ENCODE measurements at places on chromosomes 2 and 18. TPM values are rescaled to one million over a fixed set of nuclear protein-coding genes. Genes with fewer than 3 reads are reported as not detected.

The AFF3 gene
- polyA plus RNA-seq: not detected

The FLACC1 gene
- 0.43 TPM for polyA plus RNA-seq

The SIX3 gene
- polyA plus RNA-seq: not detected

The SOS1 gene
- 21.5 TPM for polyA plus RNA-seq

The VIL1 gene
- polyA plus RNA-seq: not detected

The IGFBP2 gene
- polyA plus RNA-seq: 10.2 TPM

DNA sequence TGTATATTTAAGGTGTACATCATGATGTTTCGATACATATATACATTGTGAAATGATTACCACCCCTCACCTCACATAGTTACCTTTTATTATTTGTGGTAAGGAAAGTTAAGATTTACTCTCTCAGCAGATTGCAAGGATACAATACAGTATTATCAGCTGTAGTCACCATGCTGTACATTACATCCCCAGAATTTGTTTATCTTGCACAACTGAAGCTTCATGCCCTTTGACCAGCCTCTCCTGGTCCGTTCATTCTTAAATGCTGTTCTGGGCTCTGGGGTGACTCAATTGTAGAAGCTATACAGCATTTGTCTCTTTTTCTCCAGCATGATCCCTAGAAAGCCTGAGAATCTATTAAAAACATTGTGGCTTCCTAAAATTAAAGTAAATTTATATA, 90.8 kb downstream of the PTPRM start:
- DNase-seq: no peak

DNA sequence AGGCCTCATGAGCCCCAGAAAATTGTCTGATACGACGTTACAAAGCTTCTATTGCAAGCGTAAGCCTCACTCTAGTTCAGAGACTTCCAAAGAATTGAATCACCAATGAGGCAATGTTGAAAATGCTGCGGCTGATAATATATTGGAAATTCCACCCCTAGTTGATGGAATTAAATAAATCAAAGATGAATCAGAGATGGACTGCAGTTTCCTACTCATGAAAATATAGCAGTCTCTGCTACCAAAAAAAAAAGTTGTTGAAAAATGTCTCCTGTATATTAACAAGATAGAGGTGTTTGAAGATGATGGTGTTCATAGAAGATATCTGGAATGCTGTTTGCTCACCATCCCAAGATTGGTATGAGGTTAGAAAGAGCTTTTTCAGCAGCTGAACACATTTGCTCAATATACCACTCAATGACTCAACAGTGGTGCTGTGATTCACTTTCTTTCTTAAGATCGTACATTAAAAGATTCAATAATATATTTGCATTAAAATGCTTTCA, 99.8 kb upstream of the ARHGAP28 start:
- no peak for DNase-seq

GRCh38 chr2:8412082-8412481, 269.8 kb upstream of the ID2 start:
- DNase-seq: no peak

- DNase-seq: no peak
These were observed 44.2 kb upstream of the ITSN2 start for GRCh38 chr2:24404491-24404921.

DNA sequence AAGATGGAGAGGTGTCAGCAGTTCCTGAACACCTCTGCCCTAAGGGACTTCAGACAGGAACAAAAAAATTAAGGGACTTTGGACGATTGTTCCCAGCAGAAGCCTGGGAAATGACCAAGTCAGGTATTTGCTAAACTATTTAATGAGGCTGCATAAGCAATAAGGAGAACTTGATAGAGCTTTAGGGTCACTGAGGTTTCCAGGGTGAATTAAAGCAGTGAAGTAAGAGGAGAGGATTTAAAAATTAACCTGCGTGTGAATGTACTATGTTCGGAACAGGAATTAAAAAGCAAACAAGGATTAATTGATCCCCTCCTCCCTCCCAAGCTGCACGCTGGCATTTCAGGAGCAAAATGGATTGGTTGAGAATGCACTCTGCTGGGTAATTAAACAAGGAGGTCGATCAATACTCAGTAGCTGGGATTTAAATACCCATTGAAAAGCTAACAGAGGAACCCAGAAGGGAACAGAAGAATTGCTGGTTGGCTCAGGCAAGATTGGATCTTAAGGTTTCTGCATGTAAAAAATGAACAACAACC, 157.2 kb downstream of the RNF152 start:
- DNase-seq: no peak

DNA sequence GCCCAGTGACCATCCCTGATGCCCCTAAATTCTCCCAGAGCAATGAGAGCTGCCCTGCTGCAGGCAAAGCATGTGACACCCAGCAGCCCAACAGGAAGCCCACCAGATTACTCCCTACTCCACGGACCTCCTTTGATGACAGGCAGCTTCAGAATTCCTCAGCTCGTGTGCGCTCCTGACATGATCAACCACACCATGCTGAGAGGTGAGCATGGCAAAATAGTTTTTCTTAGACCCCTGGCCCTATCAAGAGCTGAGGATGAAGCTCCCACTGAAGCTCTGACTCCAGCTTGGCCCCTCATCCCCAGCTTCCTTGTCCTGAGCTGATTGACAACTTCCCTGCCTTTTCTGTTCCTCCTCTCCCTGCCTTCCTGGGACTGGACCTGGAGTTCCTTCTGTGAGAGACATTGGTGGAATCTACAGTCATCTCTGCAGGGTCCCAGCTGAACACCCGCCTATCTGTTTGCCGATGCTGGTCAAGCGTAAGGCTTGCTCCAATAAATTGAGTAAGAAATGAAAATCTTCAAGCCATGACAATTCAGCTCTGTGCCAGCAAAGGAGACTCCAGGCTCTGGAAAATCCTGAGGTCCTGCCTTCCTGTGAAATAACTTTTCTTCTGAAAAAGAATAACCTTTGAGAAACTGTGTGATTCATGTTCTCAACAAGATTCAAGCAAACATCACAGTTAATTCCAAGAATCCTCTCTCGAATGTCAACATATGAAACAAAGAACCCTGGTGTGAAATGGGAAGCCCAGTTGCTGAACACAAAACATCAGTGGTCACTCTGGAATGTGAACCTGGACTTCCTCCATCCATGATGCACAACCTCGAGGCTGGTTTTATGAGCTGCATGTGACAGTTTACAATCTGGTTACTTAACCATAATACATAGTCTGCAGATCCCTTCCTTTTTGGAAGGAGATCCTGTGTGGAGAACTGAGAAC, 201.1 kb downstream of the SPP2 start:
- DNase-seq: no peak

DNA sequence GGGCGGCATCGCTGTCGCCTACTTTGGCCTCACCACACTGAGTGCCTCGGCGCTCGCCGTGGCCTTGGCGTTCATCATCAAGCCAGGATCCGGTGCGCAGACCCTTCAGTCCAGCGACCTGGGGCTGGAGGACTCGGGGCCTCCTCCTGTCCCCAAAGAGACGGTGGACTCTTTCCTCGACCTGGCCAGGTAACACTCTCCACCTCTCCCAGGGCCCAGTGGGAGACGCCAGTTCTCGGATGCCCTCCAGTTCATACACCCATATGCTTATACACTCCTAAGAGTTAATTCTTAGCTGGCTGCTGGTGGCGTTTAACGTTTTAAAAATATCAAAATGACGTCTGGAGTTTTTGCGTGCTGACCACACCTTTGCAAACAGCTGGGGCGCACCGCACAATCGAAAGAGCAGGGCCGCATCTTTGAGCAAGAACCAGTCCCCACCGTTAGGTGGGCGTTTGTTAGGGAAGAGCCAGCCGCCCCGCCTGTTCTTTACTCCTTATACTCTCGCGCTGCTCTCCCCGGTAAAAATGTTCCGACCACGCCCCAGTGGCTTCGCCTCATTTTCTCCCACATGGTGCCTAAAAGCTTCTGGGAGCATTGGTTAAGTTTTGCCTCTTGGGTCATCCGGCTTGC, 899 bp downstream of the SLC1A4 start:
- no peak for DNase-seq

DNA sequence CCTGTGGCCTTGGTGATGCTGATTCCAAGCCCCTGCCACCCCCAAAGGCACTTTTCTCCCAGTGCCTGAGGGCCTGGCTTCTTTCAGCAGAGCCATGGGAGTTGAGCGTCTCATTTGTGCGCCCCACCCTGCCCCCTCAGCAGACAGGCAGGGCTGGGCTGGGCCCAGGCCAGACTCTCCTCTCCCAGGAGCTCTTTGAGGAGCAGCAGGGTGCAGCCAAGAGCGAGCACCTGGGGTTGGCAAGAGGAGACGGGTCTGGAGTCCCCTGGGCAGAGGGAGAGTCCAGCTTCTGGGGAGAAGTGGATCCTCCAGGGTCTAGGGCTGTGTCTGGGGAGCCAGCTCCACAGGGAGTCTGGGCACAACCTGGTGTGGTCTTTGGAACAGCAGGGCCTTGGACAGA, 21.2 kb downstream of the NPPC start:
- DNase-seq: no peak

- no peak for DNase-seq
These were observed 87.6 kb upstream of the ODC1 start for GRCh38 chr2:10535703-10536102.

Data from keratinocyte (primary cell).